ENCODE measurements at places on chromosomes 3 and 15. TPM values are rescaled to one million over a fixed set of nuclear protein-coding genes. Genes with fewer than 3 reads are reported as not detected.
A peak's percentile ranks its signal among the peaks of the same experiment; 100 is the strongest.

GRCh38 chr3:28103861-28104260 lies 137.6 kb upstream of the CMC1 start:
- DNase-seq: no peak

DNA sequence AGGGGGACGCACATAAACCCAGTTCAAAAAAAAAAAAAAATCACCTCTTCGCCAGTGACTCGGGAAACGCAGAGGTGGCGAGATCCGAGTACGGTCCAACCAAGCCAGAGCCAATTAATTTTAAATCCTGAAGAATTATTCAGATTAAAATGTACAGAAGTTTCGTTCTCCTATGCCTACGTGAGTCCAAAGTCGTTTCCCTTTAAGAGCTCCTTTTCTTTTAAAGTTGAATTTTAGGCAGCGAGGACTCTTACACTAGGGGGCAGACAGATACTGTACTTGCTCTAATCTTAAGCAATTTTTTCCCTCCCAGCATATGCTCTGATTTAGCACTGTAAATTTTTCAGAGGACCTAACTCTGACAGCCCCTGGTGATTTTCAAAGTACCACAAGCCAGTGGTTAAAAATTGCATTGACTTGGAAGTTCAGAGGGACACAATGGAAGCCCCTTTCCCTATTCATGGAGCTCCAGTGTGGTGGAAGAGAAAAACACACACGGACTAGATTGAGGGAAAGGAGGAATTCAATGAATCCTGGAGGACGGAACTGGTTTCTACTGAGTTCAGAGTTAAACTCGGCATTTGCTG lies 3.3 kb upstream of the NR2F2 start:
- peak; percentile 30 for DNase-seq

DNA sequence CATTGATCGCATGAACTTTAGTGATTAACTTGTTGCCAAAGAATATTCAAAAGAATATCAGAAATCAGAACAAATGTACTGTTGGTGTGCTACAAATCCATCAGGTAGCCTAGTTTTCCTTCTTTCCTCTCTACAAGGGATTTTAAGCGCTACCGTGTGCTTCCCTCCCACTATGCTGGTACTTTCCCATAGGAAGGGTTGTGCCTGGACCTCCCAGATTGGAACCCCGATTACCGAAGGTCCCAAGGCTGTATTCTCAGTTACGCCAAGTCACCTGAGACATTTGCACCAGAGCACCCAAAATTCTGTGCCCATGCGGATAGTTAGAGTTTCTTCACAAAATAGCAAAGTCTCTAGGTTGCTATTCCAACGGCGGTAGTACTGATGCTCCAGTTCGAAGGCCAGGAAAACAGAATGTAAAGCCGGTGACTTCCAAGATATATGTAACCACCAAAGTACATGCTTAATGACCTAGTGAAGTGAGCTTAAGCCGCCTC lies 23.4 kb upstream of the GATM start:
- peak; percentile 53 for DNase-seq

GRCh38 chr15:75650908-75651809 lies 3.4 kb downstream of the SNX33 start:
- DNase-seq: peak; percentile 93

Gene RBSN
- 32.3 TPM for total RNA-seq

DNA sequence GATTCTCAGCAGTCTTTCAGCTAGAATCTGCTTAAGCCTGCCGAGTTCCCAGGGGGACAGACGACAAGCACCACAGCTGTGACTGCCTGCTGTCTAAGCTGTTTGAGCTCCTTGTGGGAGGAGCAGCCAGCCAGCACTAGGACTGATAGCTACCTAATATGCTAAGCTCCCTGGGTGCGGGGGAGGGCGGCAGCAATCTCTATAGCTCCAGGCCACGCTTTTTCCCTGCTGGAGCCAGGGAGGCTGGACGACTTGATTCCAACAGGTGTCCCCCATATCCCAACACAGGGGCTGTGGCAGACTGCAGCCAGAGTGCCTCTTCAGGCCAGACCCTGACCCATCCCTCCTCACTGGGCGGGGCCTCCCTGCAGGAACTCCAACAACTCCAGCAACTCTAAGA lies 134.1 kb upstream of the ARPP21 start:
- peak; percentile 28 for DNase-seq

GRCh38 chr15:90813796-90814190 lies 54.6 kb upstream of the FURIN start:
- DNase-seq: no peak

Gene EIF2B5
- 40.2 TPM for total RNA-seq

Gene LIPC
- total RNA-seq: not detected

Gene ACAP2
- total RNA-seq: 35.6 TPM

DNA sequence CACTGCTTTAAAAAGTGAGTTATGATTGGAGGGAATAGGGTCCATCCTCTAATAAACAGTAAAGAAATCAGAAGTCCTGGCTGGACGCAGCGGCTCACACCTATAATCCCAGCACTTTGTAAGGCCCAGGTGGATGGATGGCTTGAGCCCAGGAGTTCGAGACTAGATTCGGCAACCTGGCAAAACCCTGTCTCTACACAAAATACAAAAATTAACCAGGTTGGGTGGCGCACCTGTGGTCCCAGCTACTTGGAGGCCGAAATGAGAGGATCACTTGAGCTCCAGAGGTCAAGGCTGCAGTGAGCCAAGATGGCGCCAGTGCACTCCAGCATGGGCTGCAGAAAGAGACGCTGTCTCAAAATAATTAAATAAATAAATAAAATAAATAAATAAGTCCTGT lies 171.2 kb downstream of the POTEB3 start:
- DNase-seq: no peak

Data from adrenal gland (tissue), 19 donors.